Karpas-422 (cell line): ENCODE measurements at places on chromosomes 2 and 18. TPM values are rescaled to one million over a fixed set of nuclear protein-coding genes. Genes with fewer than 3 reads are reported as not detected.

- H3K27me3 ChIP-seq, result no peaks in the 10 kb centered on the region
- DNase-seq, result no peak
- no peaks in the 10 kb centered on the region for H3K36me3 ChIP-seq
- no peak overlapping the region for H3K27ac ChIP-seq
These were observed 594.4 kb upstream of the ID2 start for GRCh38 chr2:8087480-8087840.

DNA sequence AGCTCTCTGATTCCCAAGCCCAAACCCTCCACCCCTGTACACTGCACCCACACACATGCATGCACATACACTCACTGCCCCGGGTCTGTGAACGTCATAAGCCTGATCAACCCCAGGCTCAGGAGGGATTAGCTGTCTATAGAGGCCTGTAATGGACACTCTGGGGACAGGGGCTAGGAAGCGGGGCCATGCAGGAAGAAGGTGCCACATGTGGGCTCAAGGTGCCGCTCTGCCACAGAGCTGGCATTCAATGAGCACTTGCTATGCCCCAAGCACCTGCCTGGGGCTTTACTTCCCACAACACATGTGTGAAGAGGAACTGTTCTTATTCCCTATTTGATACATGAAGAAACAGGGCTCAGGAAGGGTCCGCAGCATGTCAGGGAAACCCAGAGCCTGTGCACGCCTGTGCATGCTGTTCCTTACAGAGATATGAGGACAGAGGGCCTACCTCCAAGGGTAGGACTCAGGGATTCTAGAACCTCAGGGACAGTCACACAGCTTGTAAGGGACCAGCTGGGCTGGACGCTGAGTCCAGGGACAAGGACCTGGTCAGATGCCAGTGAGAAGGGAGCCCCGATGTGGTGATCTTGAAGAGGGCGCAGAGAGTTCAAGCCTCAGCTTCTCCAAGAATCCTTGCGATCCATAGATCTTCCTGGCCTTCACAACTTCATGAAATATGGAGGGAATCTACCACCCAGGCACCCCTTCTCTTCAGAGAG lies 5.0 kb downstream of the BIN1 start:
- DNase-seq, result no peak
- no peak overlapping the region for H3K27ac ChIP-seq
- no peak overlapping the region for H3K4me3 ChIP-seq
- no peaks in the 10 kb centered on the region for H3K27me3 ChIP-seq
- no peaks in the 10 kb centered on the region for H3K36me3 ChIP-seq
- no peaks in the 10 kb centered on the region for H3K4me1 ChIP-seq

DNA sequence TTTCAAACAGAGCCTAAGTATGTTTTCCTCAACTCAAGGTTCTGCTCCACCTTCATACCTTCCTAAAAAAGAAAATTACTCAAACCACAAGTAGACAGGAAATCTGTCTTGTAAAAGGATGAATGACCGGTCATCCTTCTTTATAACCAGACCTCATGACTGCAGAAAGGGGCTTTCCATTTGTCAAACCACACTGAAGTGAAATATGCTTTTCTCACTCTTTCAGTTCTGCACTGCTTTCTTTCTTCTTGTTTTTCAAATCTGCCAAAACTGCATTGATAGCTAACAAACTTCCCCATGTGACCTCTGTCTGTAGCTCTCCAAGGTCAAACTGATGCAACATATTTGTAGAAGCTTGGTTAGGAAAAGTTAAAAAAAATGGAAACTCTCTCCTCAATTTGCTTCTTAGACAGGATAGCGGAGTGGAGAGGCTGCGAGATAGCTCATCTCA lies 308.9 kb upstream of the CCDC68 start:
- H3K36me3 ChIP-seq, result peaks cover 30% of the 10 kb centered on the region; the same call in 1 of the 2 replicates
- H3K27me3 ChIP-seq, result no peaks in the 10 kb centered on the region
- no peak for DNase-seq
- no peak overlapping the region for H3K4me3 ChIP-seq
- H3K27ac ChIP-seq, result no peak overlapping the region
- no peaks in the 10 kb centered on the region for H3K4me1 ChIP-seq

DNA sequence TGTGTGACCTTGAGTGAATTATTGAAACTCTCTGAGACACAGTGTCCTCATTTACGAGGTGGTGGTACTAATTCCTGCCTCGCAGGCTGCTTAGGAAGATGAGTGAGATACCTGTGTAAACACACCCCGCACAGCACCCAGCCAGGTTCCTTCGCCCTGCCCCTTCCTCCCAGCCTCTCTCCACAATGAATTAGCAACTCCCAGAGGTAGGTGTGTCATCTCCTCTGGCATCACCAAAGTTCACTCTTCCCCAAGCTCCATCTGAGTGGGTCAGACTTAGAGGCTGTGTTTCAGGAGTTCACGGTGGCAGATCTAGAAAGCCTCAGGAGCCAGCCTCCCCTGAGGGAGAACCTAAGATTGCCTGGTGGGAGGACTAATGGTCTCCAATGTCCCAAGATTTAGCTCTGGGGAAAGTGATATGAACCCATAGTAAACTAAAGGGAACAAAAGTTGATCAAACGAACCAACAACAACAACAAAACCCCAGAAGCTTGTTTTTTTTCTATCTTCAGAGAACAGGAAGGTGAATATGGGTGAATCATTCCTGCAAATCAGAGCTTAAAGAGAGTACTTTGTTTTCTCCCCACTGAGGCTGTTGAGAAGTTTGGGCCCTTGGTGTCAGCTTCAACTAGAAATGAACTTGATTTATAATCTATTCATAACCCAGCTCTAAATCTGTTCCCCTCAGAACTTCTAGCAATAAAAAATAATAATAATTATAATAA lies 44.4 kb upstream of the NRP2 start:
- no peak for DNase-seq
- H3K27me3 ChIP-seq, result no peaks in the 10 kb centered on the region
- no peaks in the 10 kb centered on the region for H3K36me3 ChIP-seq
- H3K4me1 ChIP-seq, result peaks cover 21% of the 10 kb centered on the region
- H3K27ac ChIP-seq, result no peak overlapping the region

The ASAP2 gene
- total RNA-seq, result not detected in 2 replicates

The UGT1A8 gene
- 0.18 TPM in 1 of 2 replicates, not detected in the other for total RNA-seq
